ENCODE measurements at places on chromosomes 12 and 14.

- no peak for DNase-seq
Measured at GRCh38 chr12:113054948-113055486, 1.5 kb upstream of the DTX1 start.

- DNase-seq: no peak
Measured at GRCh38 chr14:99351166-99352007, 79.4 kb upstream of the BCL11B start.

GRCh38 chr12:546920-547845 lies 87.4 kb downstream of the B4GALNT3 start:
- peak; percentile 81 for DNase-seq

DNA sequence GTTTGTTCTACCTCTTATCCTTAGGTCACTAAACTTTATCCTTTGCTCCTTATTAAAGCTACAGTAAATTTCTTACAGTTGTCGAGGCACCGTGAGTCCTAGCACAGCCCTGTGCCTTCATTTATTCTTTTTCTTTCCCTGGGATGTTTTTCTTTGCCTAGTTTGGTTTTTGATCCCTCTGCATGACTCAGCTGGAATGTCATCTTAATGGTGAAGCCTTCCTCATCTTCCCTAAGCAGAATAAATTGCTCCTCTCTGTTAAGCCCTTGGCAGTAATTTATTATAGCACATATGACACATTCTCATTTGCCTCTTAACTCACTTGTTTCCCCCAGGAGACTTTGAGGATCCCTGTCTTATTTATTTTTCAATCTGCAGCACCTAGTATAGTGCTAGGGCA lies 16.6 kb downstream of the ACTR10 start:
- no peak for DNase-seq

DNA sequence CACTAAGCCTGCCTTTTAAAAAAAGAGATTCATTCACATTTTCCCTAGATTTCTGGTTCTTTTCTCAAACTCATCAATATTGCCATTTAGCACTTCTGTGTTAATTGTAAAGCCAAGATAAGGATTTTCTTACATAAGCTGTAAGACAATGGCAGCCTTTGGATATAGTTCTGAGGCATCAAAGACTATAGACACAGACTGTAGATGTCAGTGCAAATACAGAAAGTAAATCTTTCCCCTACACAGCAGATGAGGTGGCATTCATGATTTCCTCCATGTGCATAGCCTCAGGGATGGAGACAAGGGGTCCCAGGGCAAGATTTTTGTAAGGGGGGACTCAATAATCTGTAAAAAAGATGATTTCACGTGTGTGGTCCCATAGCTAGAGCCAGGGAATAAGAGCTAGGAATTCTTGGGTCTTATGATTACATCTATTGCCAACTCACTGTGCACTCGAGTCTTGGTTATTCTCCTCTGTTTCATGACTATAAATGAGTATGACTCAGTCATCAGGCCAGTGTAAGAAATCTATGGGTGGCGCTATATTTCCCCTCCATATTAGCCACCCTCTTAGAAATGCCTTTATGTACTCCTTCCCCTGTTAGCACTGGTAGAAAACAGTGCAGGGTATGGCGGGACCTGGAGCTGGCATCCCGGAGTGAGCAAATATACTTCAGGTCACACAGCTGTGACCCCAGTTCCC lies 207.5 kb downstream of the EXOC5 start:
- no peak for DNase-seq

- DNase-seq: no peak
Measured at GRCh38 chr14:71625891-71626701, 306.1 kb upstream of the RGS6 start.

GRCh38 chr12:108237272-108237671 lies 101.8 kb downstream of the CMKLR1 start:
- peak; percentile 46 for DNase-seq

DNA sequence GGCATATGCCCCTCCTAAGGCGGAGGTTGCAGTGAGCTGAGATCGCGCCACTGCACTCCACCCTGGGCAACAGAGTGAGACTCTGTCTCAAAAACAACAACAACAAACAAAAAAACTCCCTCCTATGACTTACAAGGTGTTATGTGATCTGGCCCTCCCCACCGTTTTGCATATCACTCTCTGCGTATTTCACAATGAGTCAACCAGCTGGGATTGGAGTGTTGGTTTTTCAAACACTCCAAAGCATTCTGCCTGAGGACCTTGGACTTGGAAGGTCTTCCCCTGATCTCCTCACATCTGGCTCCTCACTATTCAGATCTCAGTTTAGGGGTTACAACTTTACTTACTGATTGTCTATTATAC lies 14.0 kb downstream of the MANSC1 start:
- DNase-seq: no peak

DNA sequence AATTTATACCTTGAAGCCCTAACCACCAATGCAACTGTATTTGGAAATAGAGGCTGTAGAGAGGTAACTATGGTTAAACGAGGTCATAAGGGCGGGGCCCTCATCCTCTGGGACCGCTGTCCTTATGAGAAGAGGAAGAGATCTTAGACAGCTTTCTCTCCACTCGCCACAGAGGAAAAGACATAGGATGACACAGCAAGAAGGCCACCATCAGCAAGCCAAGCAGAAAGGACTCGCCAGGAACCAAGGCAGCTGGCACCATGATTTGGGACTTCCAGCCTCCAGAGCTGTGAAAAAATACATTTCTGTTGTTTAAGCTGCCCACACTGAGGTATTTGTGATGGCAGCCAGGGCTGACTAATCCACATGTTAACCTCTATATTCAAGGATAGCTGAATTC lies 30.4 kb upstream of the BCAT1 start:
- no peak for DNase-seq

DNA sequence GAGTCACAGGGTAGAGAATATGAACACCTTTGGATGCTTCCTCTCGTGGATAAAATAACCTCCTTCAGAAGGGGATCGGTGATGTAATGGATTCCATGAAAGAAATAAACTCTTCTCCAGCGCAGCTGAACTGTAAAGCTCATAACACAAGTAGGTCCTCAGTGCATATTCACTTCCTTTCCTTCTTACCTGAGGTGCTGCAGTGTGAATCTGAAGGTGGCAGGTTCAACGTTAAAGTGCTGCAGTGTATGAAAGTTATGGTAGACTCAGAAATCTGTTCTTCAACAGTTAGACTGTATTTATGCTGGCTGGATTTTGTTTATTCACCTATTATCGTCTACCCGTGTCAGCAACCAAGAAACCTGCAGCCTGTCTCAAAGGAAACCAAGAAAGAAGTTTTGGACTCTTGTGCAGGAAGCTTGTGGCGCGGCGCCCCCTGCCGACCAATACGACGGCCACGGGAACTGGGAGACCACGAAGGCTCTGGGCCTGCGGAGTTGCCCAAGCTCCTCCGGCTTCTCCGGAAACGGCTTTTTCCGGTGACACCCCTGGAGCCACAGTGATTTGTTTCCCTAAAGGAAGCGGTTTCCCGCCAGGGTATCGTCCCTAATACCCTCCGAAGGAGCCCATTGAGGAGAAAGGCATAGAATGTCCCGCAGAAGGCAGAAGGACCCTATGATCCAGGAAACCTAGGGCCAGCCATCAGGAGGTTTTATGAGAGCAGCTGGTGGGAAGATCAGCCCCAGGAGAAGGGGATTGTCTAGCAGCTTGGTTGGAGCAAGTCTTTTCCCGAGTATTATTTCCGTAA lies 17.6 kb upstream of the RNASE3 start:
- peak; percentile 95 for DNase-seq

DNA sequence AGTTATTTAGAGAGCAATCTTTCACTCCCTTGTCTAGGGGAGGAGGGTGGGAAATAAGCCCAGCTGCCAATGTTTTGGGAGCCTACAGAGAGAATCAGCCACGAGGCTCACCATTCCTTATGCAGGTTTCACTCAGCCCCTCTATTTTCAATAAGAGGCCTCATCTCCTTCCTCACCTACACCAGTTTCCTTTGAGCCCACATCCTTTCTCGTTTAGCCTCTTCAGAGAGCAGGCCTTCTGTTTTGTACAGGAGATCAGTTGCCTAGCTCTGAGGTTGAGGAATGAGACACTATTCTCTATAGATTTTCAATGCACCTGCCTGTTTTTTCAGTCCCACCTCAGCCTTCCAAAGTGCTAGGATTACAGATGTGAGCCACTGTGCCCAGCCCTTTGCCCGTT lies 17.9 kb downstream of the SNAPC1 start:
- no peak for DNase-seq

DNA sequence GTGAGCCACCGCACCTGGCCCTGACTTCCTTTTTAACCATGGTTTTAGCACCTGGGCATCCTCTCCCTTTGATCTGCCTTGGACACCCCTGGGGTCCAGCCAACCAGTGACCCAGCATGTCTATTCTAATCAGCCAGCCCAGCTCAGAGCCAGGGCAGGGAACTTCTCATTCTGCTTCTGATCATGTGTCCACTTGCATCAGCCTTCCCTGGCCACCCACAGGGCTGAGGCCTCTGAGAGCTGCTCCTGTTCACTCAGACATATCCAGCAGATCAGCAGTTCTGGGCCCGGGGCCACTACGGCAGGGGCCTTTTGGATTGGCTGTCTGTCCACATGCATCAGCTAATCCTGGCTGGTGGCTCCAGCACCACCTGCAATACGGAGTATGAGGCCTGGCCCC lies 117.9 kb upstream of the MAP1LC3B2 start:
- DNase-seq: no peak

DNA sequence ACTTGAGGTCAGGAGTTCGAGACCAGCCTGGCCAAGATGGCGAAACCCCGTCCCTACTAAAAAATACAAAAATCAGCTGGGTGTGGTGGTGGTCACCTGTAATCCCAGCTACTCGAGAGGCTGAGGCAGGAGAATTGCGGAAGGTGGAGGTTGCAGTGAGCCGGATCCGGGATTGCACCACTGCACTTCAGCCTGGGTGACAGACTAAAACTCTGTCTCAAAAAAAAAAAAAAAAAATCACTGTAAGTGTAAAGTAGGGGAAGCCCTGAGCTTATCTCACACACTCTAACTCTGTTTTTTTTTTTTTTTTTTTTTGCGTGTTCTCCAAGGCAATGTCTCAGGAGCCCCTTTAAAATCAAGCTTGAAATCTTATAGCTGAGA lies 421 bp upstream of the RBMS2 start:
- DNase-seq: no peak

DNA sequence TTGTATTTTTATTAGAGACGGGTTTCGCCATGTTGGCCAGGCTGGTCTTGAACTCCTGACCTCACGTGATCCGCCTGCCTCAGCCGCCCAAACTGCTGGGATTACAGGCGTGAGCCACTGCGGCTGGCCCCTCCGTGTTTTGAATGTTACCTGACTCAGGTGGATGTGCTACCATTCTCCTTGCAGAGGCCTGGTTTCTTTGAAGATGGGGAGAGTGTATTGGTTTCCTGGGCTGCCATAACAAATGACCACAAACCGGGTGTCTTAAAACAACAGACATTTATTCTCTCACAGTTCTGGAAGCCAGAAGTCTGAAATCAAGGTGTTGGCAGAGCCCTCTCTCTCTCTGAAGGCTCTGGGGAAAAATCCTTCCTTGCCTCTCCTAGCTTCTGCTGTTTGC lies 98.0 kb downstream of the IRF2BPL start:
- no peak for DNase-seq

GRCh38 chr12:131432532-131433260 lies 278.2 kb upstream of the SFSWAP start:
- no peak for DNase-seq

DNA sequence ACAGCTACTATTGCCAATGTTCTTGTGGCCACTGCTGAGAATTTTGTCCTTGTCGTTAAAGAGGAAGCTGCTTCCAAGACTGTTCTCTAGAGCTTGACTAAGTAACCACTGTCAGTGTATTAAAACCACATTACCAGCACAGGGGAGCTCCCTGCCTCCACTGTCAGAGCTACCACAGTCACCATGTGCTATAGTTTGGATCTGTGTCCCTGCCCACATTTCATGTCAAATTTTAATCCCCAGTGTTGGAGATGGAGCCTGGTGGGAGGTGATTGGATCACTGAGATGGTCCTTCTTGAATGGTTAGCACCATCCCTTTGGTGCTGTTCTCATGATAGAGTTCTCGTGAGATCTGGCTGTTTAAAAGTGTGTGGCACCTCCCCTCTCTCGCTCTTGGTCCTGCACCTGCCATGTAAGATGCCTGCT lies 23.2 kb upstream of the RAP1B start:
- no peak for DNase-seq

- DNase-seq: no peak
Measured at GRCh38 chr14:53646925-53647324, 309.7 kb downstream of the BMP4 start.

DNA sequence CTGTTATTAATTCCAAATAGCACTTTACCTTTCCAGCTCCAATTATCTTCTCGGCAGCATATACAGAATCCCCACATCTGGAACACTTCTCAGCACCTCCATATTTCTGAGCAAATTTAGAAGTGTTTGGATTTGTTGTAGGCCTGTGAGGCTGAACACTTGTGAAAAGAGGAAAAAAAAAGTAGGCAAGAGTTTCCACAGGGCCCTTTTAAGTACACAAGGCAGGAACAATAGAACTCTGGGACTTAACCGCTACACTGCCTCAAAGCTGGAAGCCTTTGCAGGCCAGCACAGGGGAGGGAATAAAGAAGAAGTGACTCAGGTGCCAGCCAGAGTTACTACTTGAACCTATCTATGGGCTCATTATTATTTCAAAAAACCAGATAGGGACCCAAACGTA lies 18.6 kb downstream of the CSRP2 start:
- DNase-seq: no peak

- DNase-seq: no peak
Measured at GRCh38 chr12:52026263-52026662, 19.5 kb downstream of the TAMALIN start.

DNA sequence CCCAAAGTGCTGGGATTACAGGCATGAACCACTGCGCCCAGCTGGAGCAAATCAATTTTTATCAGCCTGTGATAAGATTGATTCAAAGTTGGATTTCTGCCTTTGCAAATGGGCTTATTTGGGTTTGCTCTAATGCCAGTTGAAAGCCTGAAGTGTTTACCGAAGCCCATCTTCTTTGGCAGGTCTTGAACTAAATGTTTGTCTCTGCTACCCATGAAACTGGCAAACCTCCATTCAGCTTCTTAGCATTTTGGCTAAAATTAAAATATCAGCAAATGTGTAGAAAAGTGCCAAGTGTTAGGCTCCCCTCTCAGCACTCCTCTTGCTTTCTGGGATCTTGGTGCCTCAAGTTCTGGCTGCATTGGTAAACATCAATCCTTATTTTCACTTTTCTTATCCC lies 61.5 kb downstream of the MGAT4C start:
- no peak for DNase-seq

GRCh38 chr12:110135806-110136205 lies 11.6 kb downstream of the IFT81 start:
- DNase-seq: no peak

GRCh38 chr14:104975481-104976197 lies 2.5 kb downstream of the AHNAK2 start:
- DNase-seq: peak; percentile 50

Data from WTC11 (cell line).